ENCODE measurements at places on chromosomes 4 and X.

DNA sequence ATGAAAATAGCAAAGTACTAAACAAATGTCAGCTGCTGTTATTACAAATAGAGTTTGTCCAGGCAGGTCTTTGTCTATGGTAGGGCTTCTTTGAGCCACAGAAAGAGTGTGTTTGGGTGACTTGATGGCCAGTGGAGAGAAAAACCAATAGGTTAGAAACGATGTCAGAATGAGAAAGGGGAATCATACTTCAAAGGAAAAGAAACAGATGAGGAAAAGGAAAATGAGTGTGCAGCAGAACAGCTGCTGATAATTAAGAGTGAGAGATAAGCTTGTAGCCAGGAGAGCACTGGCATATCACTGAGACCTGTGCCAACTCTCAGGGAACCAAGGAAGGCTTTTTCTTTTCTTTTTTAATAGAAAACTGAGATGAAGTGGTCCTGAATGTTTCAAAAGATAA, 257.2 kb downstream of the ARHGAP24 start:
- no peak for DNase-seq

GRCh38 chrX:15188039-15188438, 81.8 kb downstream of the ASB9 start:
- no peak for DNase-seq

GRCh38 chr4:108991551-108992328, 228.9 kb upstream of the ETNPPL start:
- peak; percentile 39 for DNase-seq

DNA sequence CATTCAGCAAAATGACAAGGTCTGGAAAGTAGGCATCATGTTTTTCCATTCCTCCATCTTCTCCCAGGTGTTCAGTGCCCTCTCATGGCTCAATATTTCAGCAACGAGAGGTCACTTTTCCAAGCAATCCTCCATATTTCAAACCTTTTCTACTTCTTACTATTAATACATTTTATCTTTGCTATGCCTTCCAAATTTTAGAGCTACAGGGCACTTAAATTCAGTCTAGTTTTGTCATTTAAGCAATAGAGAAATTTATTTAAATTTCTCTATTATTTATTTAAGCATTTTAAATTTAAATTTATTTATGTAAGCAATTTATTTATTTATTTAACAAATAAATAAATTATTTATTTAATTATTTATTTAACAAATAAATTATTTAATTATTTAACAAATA, 305.1 kb upstream of the ANXA10 start:
- DNase-seq = no peak

GRCh38 chr4:101784957-101785356, 5.6 kb upstream of the BANK1 start:
- DNase-seq = no peak

DNA sequence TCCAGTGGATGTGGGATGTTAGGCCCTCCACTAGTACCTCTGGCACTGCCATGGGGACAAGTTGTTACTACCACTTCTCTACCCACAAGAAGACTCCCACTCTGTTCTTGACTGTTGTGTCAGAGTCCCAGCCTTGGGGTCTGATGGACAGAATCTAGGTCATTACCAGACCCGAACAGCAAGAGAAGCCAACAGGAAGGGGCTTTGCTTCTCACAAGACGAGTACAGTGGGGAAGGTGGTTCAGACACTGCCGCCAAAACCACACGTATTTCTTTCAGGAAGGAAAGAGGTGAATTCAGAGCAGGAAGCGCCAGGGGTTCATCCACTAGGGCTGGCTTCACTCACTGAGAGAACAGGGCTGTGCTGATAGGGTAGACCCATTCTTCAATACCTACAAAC, 161.3 kb upstream of the KIT start:
- no peak for DNase-seq

GRCh38 chrX:21126661-21127060, 247.6 kb upstream of the CNKSR2 start:
- no peak for DNase-seq

GRCh38 chrX:136828830-136829229, 48.1 kb upstream of the ARHGEF6 start:
- DNase-seq = no peak

DNA sequence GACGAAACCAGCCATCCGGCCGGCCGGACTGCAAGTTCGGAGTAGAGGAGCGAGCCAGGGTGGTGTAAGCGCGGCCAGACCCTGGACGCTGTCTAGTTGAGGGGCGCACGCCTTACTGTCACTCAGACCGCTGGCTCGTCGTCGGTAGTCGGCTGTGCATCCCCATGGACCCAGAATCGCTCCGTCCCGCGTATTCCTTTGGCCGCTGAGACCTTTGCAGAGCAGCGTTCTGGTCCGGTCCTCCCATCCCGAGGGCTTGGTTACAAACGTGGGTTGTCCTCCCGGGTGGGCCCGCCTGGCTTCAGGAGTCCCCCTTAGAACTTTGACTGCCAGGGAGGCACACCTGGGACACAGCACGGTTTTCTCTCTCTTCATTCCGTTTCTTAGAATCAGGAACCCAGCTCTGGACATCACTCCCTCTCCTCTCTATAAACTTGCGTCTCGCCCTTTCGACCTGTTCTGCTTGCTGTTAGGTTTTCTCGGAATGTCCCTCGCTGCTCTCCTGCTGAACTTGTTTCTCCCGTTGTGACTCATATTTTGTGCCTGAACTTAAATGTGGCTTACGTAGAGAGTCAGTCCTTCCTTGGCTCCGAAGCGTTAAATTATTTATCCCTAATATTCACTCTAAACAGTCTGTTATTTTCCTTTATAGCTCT, 672 bp downstream of the PGM2 start:
- DNase-seq = no peak

- no peak for DNase-seq
Measured at GRCh38 chr4:138865765-138866164, 149.8 kb upstream of the NOCT start.

DNA sequence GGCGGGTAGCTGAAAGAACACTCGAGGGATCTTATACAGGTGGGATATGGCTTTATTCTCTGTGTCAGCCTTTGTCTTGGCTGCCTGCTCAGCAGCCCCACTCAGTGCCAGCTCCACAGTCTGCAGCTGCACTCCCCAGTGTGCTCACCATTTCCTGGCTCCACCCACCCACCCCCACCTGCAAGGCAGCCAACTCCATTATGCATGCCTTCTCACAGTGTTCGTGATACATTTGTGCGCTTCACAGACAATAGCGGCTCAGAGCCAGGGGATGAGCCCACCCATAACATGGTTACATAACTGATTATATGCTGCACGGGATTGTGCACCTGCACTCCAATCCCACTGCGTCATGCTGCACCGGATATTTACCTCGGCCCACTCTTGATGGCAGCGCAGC, 8.8 kb upstream of the TMEM128 start:
- no peak for DNase-seq

DNA sequence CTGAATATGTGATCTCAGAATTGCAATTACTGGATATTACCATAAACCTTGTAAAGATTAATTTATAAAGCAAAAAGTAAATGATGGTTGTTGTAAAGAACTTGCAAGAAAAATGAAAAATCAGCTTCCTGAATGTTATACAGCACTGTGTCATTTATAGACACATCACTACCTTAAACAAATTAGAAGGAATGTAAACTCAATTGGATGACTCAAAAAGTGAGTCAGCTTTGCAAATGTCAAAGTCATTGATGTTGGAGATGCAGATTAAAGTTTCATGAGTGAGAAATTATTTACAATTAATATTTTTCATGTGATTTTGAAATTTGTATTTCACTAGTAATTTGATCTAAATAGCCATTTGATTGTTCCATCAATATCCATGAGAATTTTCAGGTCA, 193.2 kb downstream of the RAPGEF2 start:
- DNase-seq = no peak

DNA sequence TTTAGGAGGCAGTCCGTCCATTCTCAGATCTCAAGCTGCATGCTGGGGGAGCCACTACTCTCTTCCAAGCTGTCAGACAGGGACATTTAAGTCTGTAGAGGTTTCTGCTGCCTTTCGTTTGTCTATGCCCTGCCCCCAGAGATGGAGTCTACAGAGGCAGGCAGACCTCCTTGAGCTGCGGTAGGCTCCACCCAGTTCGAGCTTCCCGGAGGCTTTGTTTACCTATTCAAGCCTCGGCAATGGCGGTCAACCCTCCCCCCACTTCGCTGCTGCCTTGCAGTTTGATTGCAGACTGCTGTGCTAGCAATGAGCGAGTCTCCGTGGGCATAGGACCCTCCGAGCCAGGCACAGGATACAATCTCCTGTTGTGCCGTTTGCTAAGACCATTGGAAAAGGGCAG, 10.7 kb upstream of the ADH5 start:
- DNase-seq = no peak

- no peak for DNase-seq
Measured at GRCh38 chr4:168784786-168785461, 225.1 kb downstream of the CBR4 start.
